ENCODE measurements at places on chromosomes 1 and 21.

DNA sequence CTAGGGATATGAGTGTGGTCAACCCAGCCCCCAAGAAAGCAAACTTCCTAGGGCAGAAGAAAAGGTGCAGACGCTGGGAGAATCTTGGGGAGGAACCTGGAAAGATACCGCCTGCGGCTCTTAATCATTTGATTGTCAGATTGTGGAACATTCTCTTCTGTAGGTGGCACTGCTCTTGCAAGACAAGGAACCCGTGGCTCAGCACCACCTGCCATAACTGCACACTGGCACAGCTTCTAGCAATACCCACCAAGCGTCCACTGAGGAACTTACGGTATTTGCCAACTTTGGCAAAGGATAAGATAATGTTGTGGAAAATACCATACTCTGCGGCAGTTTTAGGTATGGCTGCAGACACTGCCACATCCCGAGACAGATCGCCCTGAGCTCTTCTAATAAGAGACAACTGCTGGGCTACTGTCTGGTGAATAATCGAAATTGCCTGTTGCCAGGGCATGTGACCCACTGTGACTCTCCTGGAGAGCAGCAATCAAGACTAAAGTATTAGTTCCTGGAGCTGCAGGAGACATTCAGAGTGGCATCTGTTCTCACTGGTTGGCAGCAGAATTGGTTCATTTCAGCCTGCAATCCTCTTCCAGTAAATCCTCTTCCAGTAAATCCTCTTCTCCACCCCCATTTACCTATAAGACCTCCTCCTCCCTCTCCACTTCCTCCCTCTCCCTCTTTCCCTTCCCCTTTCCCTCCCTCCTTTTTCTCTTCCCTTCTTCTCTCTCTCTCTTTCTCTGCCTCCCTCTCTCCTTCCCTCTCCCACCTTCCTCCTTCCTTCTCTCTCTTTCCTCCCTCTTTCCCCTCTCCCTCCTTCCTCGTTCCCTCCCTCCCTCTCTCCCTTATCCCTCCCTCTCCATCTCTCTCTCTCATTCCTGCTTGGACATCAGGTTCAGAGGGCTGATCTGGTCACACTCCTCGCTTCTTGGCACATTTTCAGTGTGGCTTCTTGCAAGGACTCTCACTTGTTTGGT lies 49.7 kb upstream of the B3GALT5 start:
- no peak for DNase-seq

DNA sequence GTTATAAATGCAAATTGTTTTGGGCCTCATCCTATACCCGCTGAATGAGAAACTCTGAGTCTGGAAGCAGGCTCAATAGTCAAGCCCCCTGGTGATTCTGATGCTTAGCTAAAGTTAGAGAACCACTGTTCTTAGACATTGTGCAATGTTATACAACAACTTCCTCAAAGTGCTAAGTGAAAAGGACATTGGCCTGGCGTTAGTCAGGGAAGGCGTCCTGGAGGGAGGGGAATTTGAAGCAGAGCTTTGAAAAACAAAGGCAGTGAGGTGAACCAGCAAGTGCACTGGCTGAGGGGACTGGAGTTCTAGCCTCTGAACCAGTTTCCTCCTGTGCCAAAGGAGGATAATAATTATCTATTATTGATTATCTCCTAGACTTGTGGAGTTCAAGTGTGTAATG lies 5.1 kb downstream of the CD1D start:
- DNase-seq = no peak

GRCh38 chr1:14442669-14443068 lies 155.8 kb upstream of the KAZN start:
- no peak for DNase-seq

GRCh38 chr1:231359113-231359512 lies 21.0 kb downstream of the SPRTN start:
- no peak for DNase-seq

DNA sequence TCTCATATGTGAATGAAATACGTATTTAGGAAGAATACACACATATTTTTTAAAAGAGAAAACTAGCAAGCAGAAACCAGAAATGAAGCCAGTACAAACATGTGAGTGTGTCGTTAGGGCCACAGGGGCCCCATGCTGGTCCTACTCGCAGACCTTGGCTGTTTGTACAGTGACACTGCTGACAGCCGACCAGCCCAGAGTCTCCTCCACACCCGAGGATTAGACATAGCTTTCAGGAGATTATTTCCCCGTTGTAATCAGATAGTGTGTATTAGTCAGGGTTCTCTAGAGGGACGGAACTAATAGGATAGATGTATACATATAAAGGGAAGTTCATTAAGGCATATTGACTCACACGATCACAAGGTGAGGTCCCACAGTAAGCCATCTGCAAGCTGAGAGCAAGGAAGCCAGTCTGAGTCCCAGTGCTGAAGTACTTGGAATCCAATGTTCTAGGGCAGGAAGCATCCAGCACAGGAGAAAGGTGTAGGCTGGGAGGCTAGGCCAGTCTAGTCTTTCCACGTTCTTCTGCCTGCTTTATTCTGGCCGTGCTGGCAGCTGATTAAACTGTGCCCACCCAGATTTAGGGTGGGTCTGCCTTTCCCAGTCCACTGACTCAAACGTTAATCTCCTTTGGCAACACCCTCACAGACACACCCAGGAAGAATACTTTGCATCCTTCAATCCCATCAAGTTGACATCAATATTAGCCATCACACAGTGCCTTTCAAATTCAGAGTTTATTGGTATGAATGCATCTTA lies 51.2 kb downstream of the DIP2A start:
- no peak for DNase-seq

- no peak for DNase-seq
Observed at GRCh38 chr1:206512851-206513180, 5.5 kb downstream of the RASSF5 start.

- DNase-seq = no peak
Observed at GRCh38 chr1:59076612-59077011, 220.3 kb upstream of the FGGY start.

DNA sequence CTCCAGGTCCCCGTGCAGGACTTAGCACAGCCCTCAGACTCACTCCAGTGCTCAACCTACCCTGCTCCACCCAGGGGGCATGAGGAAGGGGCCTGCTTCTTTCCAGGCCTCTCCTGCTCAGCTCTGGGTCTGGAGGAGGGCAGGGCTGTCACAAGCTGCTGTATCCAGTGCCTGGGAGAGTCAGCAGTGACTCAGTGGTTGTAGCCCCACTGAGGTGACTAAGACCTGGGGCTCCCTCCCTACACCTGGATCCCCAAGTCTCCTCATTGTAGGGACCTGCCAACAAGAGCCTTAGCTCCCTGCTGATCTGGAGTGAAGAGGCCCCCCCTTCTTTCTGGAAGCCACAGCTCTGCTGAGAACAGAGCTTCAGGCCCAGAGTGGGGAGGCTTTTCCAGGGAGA lies 36.1 kb upstream of the FAM131C start:
- DNase-seq = no peak

DNA sequence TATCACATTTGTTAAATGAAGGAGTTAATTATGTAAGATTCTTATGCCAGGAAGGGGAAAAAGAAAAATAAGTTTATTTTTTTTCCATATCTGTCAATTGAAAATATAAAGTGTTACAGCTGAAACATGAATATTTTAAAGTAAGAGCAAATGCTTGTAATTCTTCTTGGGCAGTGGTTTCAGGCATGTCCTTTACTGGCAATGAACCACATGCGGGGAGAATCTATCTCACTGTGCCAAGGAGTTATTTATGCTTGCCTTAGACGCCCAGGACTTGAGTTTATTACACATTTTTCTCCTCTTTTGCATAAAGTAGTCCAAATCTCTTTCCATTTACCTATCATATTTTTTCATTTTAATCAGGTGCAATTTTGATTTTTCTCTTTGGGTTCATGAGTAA lies 207.8 kb upstream of the NRIP1 start:
- DNase-seq = no peak

GRCh38 chr1:95027046-95027445 lies 45.7 kb downstream of the ALG14 start:
- DNase-seq = no peak

DNA sequence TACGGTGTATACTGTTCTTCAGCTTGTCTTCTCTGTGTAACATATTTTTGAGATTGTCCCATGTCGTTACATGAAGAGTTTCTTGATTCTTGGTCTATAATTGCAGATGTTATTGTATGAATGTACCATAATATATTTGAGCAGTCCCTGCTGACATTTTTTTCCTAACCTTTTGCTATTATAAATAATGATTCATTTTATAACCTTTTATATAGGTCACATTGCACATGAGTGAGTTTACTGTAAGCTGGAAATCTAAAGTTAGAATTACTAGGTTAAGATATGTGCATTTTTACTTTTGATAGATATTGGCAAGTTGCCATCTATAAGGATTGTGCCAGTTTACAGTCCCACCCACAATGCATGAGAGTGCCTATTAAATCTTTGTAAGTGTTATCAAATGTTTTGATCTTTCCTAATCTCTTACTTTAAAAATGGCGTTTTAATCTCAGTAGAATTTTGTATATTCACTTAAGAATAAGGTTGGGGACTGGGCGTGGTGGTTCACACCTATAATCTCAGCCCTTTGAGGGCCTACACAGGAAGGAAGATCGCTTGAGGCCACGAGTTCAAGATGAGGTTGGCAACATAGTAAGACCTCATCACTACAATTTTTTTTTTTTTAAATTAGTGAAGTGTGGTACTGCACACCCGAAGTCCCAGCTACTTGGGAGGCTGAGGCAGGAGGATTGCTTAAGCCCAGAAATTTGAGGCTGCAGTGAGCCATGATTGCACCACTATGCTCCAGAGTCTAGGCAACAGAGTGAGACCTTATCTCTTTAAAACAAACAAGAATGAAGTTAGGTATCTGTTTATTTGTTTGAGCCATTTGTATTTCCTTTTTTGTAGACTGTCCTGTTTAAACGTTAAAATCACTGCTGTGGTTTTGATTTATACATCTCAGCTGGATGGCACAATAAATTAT lies 36.5 kb downstream of the ZMYM1 start:
- DNase-seq = no peak

DNA sequence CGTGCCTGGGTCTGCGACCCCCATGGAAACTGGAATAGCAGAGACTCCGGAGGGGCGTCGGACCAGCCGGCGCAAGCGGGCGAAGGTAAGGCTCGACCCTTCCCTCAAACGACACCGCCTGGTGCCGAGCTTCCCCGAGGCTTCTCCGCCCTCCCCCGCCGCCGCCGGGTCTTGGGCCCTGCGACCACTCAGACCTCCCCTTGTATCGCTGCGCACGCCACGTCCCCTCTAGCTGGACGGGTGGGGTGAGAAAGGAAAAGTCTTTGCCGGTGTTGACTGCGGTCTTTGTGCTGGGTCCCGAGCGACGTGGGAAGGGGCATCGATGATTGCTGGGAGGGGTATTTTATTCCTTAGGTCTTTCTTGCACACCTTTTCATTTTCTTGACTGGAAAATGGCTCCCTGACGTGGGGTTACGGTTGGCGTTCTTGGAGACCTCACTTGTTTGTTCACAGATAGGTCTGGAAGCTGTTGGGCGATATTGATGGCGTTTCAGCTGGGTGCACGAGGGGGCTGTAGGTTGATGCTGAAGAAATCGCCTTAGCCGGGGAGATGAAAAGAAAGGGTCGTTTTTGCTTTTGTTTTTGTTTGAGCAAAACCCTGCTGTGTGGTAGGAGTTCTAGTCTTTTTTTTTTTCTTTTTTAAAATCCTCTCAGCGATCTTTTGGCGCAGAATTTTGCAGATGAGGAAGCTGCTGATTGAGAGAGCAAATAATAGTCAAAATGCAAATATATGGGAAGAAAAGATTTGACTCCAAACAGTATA lies 776 bp downstream of the KDM1A start:
- no peak for DNase-seq

DNA sequence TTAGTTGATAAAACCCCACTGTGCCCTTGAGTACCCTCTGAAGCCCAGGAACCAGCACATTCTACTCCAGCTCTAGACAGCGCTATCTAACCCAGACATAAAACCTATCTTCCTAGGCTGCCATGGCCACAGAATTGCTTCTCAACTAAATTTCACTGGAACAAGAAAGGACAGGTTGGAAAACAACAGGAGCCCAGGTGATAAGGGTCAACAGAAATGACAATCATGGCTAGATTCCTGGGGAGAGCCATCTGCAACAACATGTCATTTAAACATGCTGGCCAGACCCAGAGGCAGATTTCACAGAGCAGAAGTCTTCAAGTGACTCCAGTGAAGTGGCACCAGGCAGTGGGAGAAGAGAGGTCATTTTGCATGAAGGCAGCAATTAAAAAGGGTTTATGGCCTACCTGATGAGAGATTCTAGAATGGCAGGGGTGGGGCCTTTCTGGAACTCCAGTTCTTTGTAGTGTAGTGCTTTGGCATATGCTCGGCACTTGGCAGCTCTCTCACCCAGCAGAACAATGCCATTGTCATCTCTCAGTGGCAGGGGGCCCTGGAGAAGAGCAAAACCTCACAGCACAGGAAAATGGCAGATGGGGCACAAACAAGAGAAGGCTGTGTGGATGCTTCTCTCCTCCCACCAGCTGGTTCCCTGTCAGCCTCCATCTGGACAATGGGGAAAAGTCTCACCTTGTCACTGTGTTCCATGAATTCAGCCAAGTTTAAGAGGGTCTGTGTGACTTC lies 9.9 kb downstream of the ANGPTL7 start:
- DNase-seq = no peak

DNA sequence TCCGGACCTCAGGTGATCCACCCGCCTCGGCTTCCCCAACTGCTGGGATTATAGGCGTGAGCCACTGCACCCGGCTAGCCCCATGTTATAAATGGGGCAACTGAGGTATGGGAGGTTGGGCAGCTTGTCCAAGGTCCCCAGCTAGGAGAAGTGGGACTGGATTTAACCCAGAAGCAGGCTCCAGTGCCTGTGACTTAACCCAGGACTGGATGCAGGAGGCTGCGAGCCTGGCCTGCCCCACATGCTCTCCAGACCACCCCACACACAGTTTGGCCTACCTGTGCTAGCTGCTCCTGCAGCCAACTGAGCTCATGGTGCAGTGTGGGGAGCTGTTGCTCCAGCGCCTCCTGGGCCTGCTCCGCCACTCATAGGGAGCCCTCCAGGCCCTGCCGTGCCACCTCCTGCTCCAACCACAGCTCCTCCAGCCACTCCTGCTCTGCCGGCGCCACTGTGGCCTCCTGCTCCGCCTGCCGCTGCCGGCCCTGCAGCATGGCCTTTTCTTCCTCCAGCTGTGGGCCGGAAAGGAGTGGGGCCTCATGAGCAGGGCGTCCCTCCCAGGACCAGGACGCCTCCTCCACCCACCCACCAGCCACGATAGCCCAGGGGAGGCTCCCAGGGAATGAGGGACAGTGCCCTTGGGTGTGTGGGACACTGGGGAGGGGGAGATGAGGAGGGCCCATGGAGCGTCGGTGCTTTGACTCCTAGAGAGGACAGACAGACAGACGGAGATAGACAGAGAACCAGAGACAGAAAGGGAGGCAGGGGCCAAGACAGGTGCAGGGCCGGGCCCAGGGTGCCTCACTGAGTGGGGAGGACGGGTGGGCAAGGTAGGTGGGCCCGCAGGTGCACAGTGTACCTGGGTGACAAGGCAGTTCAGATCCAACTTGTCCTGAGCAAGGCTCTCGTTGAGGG lies 12.4 kb upstream of the NBPF1 start:
- DNase-seq = no peak

GRCh38 chr1:160171354-160171753 lies 19.0 kb upstream of the CASQ1 start:
- DNase-seq = no peak

DNA sequence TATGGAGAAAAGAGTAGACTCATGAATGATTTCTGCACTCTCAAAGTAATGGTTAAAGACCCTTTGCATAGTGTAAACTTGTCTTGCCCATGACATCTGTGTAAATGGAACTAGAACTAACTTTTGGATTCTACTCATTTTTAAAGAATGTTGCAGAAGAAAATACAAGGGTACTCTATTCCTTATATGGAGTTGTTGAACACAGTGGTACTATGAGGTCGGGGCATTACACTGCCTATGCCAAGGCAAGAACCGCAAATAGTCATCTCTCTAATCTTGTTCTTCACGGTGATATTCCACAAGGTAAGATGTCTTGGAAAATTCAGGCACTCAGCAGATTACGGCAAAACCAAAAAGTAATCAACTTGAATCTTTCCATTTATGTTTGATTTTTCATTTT lies 19.8 kb downstream of the CCT8 start:
- DNase-seq = no peak

All from CD4-positive, alpha-beta T cell treated with Interferon alpha-2 for 1 hour (primary cell).